ENCODE measurements at places on chromosomes 12 and 14.

- no peak for DNase-seq
Measured at GRCh38 chr12:117545216-117545615, 183.8 kb upstream of the NOS1 start.

GRCh38 chr12:121697093-121697698 is 15.4 kb upstream of the TMEM120B start:
- DNase-seq = no peak

DNA sequence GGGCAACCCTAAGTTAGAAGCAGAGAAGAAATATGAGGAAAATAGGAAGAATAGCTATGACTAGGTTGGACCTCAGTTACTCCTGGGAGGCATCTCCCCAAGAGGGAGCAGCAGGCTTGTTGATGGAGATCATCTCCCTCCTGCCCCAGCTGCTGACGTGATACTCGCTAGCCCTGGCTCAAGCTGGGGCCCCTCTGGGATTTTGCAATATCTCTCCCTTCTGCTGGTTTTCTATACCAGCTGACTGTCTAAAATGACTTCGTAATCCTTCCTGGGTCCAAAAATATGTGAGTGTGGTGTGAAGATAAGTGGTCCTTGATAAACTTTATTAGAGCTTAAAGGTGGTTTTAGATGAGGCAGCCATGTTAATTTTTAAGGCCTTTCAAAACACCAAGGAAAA is 4.5 kb upstream of the HECTD4 start:
- no peak for DNase-seq

- no peak for DNase-seq
Measured at GRCh38 chr12:99092100-99092851, 447.2 kb downstream of the APAF1 start.

GRCh38 chr12:45517381-45517780 is 212.1 kb upstream of the ARID2 start:
- no peak for DNase-seq

DNA sequence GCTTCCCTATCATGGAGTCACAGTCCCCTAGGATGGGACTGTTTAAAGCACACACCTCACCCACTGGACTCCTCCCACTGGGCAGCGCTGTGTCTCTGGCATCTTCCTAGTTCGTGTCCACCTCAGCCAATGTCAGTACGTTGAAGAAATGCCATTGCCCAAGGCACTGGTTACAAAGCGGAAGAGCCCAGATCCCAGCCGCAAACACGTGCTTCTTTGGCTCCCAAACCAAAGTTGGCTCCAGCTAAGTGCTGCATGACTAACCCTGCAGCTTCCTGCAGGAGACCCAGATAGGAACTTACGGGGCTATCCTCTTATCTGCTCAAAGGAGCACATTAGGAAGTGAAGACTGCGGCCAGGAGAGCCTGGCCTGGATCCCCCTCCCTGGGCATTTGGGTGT is 9.3 kb downstream of the SYNE3 start:
- no peak for DNase-seq

DNA sequence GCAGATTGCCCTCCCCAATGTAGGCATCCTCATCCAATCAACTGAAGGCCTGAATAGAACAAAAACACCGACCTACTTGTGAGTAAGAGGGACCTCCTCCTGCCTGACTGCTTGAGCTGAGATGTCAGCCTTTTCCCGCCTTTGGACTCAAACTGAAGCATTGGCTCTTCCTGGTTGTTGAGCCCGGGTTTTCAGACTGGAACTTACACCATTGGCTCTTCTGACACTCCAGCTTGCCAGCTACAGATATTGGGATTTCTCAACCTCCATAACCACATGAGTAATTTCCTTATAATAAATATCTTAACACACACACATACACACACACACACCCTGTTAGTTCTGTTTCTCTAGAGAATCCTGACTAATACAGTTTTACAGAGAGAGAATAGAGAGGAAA is 173.4 kb upstream of the NTF3 start:
- DNase-seq = no peak

DNA sequence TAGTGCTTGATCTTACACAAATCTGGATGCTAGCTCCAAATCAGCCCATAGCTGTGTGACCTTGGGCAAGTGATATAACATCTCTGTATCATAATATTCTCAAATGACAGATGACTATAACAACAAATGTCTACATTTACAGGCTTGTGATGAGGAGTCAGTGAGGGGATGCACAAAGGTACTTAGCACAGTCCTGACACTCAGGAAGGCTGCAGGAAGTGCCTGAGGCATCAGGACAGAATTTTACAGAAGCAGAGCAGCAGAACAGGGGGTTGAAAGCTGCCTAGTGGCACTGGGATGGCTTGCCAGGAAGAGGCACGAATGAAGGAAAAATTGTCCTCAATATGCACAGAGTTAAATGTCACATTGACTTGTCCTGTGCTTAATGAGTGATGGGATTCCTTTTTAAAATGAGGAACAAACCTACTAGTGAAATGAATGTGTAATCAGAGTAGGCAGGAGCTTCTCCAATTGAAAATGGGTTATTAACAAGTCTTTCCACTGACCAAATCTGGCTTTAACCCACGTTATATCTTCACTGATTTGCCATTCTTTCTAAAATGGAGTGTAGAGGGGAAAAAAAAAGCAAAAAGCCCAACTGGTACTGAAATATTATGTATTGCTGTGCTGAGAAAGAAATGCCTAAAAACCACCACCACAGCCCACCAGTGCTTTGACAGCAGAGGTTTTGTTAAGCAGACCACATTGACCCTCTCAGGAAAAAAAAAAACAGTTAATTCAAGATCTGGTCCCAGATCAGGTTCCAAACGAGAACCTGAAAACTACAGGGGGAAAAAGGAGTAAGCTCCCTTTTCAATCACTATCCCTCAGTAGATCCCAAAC is 11.6 kb downstream of the BTG1 start:
- DNase-seq = peak; percentile 65

- peak; percentile 67 for DNase-seq
Measured at GRCh38 chr12:56629459-56630179, 507 bp downstream of the BAZ2A start.

DNA sequence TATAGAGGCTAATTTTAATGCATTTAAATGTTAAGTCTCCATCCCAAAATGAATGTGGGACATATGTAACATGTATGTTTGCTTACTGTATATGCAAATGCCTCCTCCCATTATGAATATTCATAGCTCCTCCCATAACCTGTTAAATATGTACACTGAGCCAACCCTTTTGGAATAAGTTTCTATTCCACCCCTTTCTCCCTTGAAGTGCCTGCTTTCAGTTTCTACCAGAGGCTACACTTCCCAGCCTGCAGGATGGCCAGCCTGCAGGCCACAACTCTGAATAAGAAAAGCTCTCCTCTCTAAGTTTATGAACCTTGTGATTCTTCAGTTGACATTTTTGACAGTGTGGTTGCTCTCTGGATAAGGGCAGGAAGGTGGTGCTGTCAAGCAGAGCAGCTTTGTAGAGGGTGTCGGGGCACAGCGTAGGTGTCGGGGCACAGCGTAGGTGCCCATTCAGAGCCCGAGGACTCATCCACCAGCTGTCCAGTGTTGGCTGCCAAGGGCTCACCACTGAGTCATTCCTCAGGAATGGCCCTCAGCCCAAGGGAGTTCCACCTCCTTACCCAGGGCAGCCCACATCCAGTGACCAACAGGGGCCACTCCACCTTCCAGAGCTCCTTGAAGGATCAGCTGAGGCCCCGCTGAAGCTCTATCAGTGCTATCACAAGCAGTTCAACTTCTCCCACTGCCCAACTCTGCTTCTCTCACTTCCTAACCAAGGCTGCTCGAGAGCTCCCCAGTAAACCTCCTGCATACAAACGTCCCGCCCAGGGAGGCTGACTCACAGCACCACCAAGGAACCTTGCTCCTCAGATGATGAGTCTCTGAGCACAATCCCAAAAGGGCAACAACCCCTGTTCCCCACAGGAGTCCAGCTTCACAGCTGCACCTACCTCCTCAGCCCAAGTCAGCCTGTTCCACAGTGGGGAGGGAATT is 31.4 kb downstream of the VWF start:
- DNase-seq = no peak

DNA sequence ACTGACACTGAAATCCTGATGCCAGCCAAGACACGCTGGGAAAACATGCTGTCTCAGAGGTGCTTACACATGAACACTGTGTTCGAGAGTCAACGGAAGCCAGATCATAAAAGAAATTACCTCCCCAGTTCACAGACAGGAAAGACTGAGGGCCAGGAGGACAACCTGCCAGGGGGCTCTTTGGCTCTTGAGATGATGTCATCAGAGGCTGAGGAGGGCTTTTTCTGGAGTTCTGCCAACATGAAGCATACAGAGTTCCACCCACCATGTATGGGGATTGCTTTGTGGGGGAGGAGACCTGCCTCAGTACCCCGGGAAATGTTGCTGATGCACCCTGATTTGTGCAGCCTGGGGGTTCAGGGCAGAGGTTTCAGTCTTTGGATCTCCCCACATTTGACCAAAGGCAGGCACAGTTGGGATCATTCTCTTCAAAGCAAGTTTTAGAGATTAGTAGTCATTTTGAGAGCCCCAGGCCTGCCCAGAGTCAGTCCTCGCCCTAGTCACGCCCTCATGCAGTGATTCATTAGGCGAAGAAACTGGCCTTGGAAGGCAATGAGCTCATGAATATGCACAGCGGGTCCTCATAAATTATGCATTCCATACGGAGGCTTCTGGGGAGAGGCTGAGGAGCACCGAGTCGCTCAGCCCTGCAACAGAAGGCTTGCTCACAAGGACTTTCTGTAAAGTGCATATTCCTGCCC is 34.9 kb upstream of the EML1 start:
- no peak for DNase-seq

DNA sequence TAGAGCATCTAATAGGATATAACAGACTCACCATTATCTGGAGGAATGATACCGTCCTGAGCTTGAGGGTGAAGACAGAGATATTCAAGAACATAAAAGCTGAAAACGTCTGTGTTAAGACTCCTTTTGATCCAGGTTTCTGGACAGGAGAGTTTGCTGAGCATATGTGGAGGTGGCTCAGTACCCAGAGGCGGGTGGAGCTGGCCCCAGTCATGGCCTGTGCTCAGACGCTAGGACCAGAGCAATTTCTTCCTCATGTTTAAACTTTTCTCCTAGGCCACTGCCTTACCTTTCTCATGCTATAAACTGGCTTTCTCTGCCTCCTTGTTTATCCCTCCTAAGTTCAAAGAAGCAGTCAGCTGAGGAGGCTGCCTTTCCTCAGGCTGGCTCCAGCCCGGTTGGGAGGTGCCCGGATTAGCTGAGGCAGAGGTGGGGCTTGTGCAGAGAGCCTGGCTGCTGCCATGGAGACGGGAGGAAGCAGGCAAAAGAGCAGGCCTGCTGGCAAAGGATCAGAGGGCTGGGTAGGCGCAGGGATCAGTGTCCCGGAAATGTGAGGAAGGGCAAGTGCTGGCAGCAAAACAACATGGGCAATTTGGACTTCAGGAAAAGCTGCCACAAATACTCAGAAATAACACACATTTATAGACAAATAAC is 13.7 kb downstream of the COA8 start:
- no peak for DNase-seq

Data from activated CD8-positive, alpha-beta memory T cell treated with anti-CD3 and anti-CD28 coated beads, Interleukin-2, amount 10 ng/mL, durations not matched to agents 7 days and 5 days (primary cell).